Globus pallidus (tissue), 1 donor: ENCODE measurements at places on chromosomes 4 and X.

DNA sequence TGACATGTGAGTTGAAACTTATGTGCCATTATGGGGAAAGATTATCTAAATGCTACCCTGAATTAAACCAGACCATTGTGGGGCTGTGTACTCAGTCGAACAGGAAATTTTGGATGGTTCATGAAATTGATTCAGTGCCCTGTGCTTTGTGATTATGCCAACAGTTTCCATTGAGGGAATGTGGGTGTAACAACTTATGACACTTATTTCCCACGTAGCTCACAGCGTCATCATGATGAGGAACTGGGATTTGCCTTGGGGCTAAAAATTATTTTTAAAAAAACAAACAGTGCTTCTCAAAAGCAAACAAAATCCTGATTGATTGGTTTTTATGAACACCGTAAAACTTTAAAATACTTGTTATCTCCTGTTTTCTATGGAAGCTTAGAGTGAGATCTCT is 8.3 kb upstream of the CLTRN start:
- no peak for DNase-seq

DNA sequence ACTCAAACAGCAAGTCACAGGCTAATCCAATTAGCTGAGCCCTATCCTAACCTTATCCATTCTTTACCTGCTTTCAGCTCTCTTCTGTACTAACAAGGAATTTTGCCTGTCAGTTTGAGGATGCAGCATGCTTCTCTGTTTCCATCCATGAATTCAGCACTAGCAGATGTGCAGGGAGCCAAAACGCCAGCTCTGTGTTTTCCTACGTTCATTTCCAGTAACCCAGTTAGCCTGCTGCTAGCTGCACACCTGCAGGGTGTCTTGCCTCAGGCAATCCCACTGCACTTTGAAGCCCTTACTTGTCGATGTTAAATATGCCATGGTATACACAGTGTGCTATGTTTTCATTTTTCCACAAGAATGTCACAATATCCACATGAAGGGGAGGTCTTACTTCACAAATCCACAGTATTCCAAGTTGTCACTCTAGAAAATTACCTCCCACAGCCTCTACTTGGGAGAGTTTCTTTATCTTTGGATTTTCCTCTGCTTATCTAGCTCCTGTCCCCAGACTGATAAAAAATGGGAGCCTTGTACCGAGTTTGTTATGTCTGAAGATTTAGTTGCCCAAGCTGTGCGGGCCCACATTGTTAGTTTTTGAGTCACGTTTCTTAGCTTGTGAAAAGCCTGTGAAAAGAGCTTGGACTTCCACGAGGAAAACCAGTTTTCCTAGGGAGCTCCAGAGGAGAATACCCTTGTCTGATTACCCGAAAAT is 127.6 kb upstream of the HHIP start:
- DNase-seq = no peak

GRCh38 chr4:2378401-2378800 is 40.0 kb downstream of the ZFYVE28 start:
- DNase-seq = no peak

DNA sequence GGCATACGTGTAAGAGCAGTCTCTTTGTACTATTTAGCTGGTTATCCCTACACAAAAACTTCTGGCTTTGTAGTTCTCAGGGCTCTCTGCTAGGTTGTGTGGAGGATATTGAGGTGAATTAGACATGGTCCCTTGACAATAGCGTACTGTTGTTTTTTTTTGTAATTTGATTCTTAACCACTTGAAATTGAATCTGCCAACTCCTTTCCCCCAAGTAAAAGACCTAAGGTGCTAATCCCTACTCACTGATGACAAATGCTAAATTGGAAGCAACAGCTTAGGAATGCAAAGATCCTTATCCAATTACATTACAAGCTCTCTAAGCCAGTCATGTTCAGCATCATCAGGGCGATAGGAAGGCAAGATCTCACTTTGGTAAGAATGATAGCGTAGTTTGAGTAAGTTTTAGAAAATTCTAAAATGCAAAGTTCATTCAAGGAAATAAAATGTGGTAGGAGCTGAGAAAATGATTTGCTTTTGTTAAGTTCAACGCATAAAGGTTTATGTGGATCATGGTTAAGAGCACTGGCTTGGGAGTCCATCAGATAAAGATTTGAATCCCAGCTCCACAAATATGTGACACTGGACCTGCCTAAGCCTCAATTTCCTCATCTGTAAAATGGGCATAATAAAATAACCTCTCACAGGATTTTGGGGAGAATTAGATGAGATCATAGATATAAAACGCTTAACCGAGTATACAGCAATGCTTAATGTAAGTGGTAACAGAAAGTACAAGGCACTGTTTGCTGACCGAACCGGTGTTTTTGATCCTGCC is 39.3 kb downstream of the DOCK11 start:
- DNase-seq = no peak

- no peak for DNase-seq
Observed at GRCh38 chr4:121950680-121951520, 960 bp downstream of the TRPC3 start.

DNA sequence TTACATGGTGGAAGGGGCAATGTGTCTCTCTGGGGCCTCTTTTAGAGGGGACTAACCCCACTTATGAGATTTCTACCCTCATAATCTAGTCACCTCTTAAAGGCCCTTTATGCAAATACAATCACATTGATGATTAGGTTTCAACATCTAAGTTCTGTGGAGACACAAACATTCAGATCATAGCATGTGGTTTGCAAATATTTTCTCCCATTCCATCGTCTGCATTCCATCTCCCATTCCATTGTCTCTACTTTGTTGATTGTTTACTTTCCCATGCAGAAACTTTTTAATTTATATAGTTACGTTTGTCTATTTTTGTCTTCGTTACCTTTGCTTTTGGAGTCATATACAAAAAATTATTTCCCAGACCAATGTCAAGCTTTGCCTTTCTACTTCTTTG is 927.5 kb upstream of the INTU start:
- DNase-seq = no peak

DNA sequence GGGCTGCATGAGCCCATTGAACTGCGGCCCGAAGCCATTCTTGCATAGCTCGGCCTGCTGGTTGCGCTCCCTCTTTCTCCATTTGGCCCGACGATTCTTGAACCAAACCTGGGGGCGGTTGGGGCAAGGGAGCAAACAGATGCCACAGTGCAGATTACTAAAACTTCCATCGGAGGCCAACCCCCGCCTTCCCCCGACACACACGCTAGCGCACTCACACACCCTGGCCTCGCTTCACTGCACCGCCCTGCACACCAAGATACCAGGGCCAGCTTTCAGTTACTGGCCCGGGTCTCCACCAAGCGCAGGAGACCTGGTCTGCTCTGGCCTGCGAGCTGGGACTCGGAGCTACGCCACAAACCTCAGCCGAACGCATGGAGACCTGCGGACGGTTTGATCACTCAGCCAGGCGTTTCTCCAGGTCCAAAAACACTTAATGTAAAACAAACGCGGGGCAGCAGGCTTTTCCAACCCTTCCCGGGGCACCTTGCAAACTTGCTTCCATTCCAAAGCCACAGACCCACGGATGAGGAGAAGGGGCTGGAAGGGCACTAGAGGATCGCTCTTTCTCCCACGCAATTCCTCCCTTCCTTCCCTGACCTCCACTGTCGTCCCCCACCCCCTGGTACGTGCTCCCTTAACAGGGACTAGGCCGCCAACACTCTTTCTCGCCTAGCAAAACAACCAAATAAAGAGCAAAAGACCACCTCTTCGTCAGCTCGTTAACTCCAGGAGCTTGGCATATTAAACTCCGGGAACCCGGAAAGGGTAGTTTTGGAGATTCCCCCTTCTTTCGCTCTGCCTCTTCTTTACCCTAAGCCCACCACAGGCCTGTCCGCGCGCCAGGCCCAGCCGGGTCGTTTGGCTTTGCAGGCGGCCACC is 4.1 kb downstream of the PITX2 start:
- no peak for DNase-seq

DNA sequence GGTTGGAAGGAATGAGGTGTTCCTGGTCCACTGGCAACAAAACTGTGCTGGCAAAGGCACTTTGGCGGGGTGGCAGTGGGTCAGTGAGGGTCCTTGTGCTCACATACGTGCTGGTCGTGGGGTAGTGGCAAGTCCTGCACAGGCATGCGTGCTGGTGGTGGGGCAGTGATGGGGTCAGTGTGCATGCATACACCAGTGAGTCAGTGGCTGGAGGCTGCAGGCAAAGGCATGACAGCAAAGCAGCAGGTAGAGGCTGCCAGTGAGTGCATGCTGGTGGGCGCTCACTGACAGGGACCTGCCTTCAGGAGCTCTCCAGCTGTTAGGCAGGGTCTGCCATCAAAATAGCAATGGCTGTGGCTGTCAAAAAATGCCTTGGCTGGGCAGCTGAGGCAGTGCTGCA is 42.1 kb downstream of the TMPRSS11E start:
- no peak for DNase-seq

DNA sequence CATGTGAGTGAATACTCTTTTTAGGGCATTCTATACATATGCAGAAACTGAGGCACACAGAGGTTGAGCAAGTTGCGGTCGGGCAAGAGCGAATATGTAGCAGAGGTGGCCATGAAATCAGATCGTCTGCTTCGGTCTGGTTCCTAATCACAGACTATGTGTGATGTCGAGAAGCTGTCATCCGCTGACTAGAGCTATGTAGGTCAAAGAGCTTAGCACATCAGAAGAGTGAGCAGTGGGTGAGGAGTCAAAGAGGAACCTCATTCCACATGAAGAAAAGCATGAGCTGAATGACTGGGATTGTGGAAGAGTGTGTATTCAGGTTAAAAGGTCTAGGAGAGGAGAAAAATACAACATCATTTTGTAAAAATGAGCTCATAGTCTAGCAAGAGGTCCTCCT is 19.0 kb downstream of the GAB3 start:
- no peak for DNase-seq

- peak; percentile 27 for DNase-seq
Observed at GRCh38 chrX:49754233-49754857, 58.6 kb upstream of the PAGE1 start.

GRCh38 chr4:43089730-43090129 is 197.2 kb downstream of the GRXCR1 start:
- DNase-seq = no peak
